ENCODE measurements at places on chromosomes 1 and 21.
A peak's percentile ranks its signal among the peaks of the same experiment; 100 is the strongest.

DNA sequence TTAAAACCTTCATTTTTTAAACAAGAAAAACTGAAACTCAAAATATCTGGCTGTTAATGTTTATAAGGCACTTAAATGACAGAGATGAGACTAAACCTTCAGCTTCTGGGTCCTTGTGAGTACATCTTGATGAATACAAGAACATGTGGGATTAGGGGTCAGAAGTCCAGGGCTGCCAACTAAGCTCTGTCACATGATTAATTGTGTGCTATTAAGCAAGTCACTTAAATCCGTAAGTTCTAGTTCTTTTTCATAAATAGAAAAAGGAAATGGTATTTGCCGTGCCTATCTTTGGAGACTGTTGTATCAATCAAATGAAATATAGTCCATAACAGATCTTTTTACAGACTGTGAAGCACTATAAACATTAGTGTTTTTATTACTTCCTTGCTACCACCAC, 43.2 kb upstream of the KCTD3 start:
- DNase-seq = no peak

DNA sequence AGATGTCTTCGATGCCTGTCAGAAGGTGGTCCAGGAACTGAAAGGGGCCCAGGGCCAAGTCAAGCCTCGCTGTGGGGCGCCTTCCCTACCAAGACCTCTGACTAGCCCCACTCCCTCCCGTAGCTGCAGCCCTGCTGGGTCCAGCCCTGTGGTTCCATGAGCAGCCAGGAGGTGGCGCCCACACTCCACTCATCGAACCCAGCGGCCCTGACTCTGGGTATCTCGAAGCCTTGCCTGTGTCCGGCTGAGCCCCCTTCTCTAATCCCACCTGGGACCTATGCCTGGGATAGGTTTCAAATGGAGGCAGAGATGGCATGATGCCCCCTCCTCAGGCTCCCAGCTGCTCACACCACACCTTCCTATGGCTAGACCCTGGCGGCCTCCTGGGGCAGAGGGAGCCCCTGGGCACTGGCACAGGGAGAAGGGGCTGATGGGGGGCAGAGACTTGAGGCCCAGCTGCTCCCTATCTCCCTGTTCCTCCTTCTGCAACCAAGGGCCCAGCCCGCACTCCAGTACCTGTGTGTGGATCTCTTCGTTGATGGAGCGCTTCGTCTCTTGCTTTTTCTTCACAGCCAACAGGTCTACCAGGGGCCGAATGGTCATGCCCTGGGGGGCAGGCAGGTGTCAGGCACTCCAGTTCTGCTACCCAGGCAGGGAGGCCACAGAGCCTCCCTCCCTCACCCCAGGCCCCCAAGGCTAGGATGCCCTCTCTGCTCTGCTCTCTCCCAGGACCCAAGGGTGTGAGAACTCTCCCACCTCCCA, 52.0 kb downstream of the SLC9A1 start:
- peak; percentile 79 for DNase-seq

GRCh38 chr1:168833362-168833761, 104.4 kb upstream of the DPT start:
- no peak for DNase-seq

DNA sequence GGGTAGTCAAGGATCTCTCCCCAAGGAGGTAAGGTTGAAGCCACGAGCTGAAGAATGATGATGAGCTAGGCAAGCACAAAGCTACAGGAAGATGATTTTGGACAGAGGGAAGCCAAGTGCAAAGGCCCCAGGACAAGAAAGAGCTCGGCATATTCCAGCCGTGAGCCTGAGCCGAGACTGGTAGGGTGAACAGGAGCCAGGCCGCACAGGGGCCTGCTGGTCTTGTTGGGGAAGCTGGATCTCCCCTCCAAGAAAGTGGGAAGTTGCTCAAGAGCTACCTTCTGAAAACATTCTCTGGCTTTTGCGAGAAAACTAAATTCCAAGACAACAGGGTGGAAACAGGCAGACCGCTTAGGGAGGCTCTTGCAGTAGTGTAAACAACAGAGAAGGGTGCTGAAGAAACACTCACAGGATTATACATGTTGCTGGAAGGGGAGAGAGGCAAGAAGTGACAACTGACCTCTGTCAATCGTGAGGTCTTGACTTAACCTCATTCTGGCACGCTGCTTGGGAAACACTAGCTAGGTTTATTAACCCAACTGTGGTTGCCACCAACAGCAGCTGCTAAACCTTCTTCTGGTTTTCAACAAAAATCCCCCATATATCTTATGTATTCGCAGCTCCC, 625.2 kb downstream of the SMYD3 start:
- DNase-seq = no peak

DNA sequence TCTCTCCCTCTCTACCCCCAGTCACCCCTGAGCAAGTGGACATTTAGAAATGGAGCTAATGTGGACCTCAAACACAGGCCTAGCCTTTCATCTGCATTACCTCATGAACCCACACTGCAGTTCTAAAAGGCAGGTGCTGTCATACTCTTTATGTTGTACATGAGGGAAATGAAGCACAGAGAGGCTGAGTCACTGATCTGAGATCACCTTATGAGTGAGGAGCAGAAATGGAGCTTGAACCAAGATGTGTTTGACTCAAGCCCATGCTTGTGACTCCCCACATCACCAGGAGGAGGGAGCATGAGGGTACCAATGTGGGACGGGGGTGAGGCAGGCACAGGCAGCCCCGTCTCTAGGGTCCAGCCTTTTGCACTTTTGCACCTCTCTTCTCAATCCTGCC, 702.8 kb downstream of the PTPRU start:
- no peak for DNase-seq

GRCh38 chr21:42829417-42829816, 49.9 kb downstream of the WDR4 start:
- DNase-seq = no peak

DNA sequence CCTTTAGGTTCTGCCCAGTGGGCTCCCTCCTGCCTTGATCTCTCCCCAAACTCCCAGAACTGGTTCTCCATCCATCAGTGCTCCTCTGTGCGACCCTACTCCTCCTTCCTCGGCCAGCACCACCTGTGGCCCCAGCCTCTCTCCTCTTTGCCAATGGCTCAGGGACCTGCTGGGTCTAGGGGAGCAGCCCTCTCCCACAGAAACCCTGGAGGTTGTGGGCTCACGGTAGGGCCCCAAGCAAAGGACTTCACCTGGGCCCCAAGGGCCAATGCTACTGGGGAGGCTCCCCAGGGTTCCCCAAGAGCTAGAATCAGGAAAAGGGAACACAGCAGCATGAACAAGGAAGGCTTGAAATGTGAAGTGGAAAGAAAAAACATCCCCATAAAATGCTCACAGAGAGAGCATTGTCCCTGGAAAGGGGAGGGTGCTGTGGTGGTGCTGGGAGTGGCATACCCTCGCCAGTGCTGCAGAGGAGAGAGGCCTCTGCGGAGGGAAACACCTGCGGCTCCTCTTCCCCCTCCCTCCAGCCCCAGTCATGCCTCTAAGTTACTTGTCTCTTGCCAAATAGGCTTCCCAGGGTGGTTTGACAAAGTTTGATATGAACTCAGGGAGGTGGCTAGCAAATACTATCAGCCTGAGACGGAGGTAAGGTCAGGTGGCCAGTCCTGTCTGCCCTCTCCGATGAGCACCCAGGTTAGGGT, 2.5 kb downstream of the TMEM63A start:
- no peak for DNase-seq

DNA sequence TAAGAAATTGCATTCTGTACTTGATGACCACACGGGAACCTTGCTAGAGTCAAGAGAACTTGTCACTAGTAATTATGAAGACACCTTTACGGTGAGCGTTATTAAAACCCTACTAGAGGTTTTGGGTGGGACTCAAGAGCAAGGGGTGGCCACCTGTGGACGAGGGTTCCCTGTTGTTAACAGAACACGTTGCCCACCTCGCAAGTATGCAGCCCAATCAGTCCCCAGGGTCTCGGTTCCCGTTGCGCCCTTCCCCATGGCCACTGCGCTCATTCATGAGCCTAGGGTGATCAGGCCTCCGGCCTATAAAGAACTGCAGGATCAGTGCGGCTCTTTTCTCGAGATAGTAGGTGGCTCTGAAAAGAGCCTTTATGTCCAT, 30.2 kb upstream of the RNF187 start:
- DNase-seq = peak; percentile 77

Measured in NAMALWA (cell line).